ENCODE measurements at places on chromosomes 5 and 9. TPM values are rescaled to one million over a fixed set of nuclear protein-coding genes. Genes with fewer than 3 reads are reported as not detected.

GRCh38 chr5:163649514-163649913 is 144.1 kb downstream of the MAT2B start:
- DNase-seq: no peak

GRCh38 chr5:109900911-109901627 is 211.3 kb downstream of the MAN2A1 start:
- no peak for DNase-seq

DNA sequence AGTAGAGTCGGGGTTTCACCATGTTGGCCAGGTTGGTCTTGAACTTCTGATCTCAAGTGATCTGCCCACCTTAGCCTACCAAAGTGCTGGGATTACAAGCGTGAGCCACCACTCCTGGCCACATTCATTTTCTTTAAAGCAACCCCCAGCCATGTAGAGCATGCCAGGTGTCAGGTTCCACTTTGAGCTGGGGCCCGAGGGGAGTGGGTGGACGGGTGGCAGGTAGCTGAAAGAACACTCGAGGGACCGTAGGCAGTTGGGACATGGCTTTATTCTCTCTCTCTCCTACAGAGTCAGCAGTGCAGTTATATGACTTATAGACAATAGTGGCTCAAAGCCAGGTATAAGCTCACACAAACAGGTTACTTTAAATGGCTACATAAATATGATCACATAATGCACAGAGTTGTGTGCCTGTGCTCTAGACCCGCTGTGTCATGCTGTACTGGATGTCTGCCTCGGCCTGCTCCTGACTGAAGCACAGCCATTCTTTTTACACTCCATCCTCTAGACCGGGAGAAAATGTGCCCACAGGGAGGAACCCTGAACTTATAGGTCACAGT is 60.5 kb upstream of the FAM120A start:
- no peak for DNase-seq

- no peak for DNase-seq
Observed at GRCh38 chr5:123448743-123449142, 25.5 kb upstream of the CEP120 start.

DNA sequence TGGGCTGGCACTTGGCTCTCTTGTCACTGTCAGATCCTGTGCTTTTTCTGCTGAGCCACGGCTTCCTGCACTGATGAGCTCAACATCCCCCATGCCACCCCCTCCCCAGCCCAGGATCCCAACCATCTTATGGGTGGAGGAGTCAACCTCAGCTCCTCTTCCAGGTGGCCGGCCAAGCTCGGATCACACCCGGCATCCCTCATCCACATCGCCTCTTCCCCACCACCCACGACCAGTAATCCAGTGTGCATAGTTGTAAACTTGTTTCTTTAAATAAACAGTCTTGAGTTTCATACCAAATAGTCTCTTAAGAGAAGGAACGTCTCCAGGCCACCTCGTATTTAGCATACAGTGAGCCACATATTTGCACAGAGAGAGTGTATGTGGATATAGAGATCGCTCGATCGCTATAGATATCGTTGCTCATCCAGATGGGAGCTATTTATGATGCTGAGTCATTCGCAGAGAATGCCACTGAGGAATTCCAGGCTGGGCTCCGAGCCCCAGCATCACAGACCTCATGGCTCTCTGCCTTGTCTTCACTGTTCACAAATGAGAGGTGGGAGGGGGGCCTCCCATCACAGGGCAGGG is 61.8 kb upstream of the CPLX2 start:
- no peak for DNase-seq

DNA sequence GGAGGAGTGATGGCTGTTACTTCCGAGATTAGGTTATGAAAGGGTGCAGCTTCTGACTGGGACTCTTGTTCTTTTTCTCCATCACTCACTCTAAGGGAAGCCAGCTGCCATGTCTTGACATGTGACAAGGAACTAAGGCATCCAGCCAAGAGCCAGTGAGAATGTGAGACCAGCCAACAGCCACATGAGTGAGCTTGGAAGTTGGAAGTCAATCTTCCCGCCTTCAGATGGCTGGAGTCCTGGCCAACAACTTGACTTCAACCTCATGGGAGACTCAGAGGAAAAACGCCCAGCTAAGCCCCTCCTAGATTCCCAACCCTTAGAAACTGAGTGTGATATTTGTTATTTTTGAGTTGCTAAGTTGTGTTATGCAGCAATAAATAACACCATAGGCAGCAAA is 201.1 kb downstream of the SNX18 start:
- peak; percentile 92 for DNase-seq

GRCh38 chr5:133311176-133311575 is 259.4 kb downstream of the HSPA4 start:
- no peak for DNase-seq

DNA sequence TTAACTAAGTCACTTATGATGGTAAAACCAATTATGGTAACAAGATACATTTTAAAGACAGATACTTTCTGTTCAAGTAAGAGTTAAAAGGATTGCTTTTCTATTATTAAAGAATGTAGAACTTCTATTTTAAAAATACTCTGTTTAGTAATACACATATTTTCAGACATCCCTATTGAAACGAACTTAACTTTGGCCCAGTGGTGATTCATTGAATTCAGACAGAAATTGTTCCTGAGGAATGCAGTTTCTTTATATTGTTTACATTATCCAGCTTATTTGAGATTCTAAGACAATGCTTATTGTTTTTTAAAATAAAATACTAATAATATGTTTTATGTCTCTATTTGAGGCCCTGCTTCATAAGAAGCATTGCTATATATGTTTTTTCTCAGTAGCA is 816.4 kb downstream of the SEMA5A start:
- DNase-seq: no peak

DNA sequence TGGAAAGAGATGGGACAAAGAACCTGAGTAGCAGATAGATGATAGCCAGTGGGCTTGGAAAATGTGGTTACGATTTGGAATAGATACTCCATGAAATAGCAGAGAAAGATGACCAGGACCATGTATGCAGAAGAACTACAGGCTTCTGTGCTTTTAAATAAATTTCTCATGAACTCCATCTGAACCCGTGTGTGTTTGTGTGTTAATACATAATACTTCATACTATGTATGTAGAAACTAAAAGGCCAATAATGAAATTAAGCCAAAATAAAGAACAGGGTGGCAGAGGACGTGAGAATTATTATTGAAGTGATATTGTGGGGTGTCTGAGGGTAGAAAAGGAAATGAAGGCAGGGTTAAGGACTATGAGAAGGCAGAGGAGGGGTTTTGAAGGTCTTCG is 385.1 kb upstream of the RPS23 start:
- DNase-seq: no peak

GRCh38 chr5:76332102-76332501 is 71.0 kb upstream of the IQGAP2 start:
- no peak for DNase-seq

DNA sequence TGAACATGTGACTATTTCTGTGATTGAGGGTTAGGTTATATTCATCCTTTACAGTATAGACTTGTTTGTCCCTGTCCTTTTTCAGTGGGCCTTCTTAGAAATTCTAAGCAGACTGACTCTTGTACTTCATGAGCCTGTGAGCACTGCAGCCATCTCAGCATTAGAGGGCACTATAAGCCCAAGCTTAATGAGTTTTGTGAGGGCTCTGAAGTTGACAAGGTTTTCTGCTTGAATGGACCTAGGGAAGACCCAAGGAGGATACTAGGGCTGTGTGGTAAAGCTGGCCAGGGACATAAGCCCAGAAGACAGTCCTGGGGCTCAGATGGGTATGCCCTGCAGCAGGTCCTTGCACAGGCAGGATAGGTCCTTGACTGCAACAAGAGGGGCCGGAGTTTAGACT is 126.5 kb downstream of the MRPS30 start:
- DNase-seq: no peak

- DNase-seq: no peak
Observed at GRCh38 chr5:139402561-139403158, 1.2 kb downstream of the SPATA24 start.

DNA sequence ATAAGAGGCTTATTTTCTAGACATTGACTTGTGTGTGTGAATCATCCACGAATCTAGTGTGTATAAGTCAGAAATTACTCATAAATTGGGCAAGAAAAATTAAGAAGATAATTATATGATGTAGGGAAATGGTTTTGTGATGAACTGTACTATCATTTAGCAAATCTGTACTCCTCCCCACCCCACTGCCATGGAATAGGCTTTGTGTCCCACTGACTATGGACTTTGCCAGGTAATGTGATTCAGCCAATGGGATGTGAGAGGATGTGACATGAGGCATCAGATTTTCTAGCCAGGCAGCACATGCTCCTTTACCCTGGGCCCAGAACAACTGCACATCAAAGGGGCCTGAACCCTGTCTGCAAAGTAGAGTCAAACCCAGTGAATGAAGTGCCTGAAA is 406.6 kb downstream of the CTNND2 start:
- no peak for DNase-seq

- no peak for DNase-seq
Observed at GRCh38 chr9:95772320-95773052, 103.0 kb upstream of the ERCC6L2 start.

DNA sequence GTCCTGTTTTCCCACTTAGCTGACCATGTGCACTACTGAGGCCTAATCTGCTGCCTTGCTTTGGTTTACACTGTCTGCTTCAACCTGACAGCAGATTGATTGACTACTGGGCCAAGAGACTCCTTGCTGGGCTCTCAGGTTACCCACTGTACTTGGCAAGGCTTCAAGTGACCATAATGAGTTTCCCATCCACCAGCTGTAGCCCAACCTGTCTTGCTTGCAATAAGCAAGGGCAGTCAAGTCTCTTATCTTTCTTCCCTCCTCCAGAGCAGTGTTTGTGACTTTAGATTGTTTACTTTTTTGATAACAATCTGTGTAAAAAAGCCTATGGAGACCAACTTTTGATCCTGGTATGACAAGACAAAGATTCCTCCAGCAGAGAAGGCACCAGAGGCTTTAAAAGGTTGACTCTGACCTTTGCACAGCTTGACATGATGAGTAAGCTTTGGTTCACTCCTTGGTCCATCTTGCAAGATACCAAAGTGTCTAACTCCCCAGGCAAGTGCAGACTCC is 912.3 kb upstream of the SEMA6A start:
- DNase-seq: no peak

DNA sequence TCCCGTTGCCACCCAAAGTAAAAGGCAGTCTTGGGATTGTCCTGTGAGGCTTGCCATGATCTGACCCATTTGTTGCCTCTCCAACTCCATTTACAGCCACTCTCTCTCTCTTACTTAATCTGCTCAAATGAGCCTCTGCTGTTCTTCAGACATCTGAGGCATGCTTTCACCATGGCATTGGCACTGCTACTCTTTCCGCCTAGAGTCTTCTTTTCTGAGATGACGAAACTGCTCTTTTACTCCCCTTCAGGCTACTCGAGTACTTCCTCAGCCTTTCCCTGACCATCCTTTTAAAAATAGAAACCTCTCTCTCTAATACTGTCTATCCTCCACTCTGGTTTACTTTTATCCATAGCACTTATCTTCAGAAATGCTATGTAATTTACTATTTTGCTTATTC is 9.0 kb downstream of the FOCAD start:
- no peak for DNase-seq

GRCh38 chr5:141686648-141687416 is 4.8 kb upstream of the ARAP3 start:
- no peak for DNase-seq

GRCh38 chr5:82704381-82704780 is 372.8 kb downstream of the TMEM167A start:
- no peak for DNase-seq

DNA sequence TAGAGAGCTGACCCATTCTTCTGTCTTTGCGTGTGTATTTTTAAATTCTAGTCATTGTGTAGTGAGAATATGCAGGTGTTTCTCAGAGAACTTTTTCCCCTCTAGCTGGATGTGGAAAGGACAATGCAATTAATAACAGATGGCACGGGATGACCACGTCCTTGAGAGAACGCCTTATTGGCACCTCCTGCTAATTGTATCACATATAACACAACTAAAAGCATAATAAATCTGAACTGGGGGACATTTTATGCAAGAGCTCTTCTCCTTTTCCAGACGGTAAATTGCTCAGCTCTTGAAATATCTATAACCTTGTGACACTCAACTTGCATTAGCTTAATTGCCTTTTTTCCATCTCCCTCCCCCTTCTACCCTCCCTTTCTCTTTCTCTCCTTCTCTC is 62.9 kb upstream of the IZUMO3 start:
- DNase-seq: no peak

- DNase-seq: no peak
Observed at GRCh38 chr9:136994180-136994887, 2.0 kb downstream of the CLIC3 start.

DNA sequence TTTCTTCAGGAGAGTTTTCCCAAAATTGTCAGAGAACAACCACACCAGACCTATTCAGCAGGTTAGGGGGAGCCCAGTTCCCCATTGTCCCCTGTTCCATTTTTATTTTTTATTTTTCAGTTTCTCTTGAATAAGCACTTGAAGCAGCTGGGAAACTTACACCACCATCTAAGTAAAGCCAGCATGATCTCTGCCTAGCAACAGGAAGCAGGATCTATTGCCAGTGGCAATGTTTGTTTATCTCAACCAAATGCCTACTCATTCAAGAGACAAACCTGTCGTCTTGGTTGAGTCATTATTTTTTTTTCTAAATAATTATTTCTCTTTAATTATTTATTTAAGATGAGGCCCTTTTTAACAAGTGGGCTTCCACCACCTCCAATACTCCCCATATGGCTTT is 379.3 kb downstream of the PLK2 start:
- DNase-seq: no peak

DNA sequence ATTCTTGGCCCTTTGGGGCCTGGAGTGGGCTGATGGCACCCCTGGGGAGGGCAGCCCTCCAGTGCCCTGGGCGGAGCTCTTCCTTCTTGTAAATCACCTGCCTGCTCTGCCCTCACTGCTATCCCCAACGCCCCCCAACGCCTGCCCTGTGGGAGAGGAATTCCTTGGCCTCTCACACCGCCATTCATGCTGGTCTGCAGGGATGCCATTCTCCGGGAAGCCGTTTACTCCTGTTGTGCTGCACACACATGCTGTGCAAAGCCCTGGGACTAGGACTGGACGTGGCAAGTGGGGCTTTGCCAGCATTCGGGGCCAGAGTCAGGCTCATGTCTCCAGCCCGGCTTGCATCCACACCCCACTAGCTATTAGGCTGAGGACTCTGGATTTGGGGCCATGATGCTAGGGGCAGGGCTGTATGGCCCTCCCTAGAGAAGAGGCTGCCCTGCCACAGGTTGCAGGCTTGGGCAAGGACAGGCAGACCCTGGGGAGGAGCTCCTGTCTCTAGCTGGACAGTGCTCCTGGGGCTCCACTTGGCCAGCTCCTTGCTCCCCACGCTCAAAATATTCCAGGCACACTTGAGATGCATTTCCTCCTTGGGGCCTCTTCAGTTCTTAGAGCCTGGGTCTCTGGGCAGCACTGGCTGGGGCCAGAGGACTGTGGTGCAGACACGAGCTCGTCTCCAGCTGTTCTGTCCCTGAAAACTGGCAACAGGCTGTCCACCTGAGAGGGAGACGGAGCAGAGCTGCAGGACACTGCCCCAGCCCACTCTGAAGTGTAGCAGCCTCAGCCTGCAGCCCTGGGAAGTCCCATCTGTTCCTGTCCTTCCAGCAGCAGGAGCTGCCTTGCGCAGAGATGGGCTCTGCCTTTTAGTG is 226.9 kb downstream of the CACNA1B start:
- peak; percentile 81 for DNase-seq

GRCh38 chr5:34827588-34828506 is 11.1 kb upstream of the TTC23L start:
- DNase-seq: no peak

PCDHA3 gene
- 1.2 TPM for total RNA-seq

TNFSF8 gene
- total RNA-seq: 4.0 TPM

PCDHGA11 gene
- total RNA-seq: 3.0 TPM

LAMC3 gene
- total RNA-seq: not detected

IL9 gene
- not detected for total RNA-seq

SLC6A7 gene
- not detected for total RNA-seq

SLC36A3 gene
- not detected for total RNA-seq

CYFIP2 gene
- total RNA-seq: 13.2 TPM

LHX6 gene
- 16.8 TPM for total RNA-seq

ENTPD2 gene
- total RNA-seq: 0.42 TPM
